ENCODE measurements at places on chromosomes 11 and 22.

DNA sequence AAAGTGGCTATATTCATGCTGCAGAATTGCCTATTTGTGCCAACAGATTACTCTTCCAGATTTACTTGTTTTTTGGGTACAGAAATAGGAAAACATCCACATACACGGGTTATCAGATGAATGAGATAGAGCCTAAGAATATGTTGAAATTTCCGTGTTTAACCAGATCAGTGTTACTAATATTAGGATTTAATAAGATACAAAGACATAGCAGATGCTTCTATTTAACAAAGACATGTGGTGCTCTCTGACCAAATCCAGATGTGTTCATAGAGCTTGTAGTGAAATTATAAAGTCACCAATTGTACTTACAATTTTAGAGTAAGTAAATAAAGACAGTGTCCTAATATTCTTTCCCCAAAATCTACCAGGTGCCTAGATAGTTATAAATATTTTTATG lies 208.0 kb downstream of the CASP12 start:
- DNase-seq: no peak

DNA sequence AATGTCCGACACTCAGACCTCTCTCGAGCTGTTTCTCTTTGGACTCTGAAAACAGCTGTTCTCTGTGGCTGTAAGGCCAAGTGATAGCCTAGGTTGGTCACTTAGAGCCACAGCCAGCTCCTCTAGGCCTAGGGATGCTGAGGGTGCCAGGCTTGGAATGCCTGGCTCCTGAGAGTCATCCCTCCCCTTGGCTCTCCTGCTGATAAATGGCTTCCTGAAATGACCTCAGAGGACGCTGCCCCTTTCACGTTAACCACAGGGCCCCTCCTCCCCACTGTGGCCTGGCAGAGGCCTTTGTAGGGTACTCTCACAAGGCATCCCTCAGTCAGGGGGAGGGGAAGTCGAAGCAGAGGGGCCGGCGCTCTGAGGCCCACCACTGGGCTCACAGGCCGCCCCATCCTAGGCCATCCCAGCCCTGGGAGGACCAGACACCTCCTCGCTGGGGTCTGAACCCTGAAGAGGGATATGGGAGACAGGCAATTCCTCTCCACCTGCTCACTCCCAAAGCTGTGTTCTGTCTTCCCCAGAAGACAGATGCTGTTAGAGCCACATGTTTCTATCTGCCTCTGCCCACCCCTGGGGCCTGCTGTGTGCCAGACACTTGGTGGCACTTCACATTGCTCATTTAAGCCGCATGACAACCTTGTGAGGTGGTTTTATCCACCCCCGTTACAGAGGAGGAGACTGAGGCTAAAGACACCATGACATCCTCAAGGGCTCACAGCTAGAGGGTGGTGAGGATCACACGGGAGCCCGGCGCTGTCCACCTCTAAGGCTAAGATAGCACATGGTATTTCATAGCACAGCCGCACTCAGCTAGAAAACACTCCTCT lies 50.9 kb downstream of the ARFGAP3 start:
- no peak for DNase-seq

DNA sequence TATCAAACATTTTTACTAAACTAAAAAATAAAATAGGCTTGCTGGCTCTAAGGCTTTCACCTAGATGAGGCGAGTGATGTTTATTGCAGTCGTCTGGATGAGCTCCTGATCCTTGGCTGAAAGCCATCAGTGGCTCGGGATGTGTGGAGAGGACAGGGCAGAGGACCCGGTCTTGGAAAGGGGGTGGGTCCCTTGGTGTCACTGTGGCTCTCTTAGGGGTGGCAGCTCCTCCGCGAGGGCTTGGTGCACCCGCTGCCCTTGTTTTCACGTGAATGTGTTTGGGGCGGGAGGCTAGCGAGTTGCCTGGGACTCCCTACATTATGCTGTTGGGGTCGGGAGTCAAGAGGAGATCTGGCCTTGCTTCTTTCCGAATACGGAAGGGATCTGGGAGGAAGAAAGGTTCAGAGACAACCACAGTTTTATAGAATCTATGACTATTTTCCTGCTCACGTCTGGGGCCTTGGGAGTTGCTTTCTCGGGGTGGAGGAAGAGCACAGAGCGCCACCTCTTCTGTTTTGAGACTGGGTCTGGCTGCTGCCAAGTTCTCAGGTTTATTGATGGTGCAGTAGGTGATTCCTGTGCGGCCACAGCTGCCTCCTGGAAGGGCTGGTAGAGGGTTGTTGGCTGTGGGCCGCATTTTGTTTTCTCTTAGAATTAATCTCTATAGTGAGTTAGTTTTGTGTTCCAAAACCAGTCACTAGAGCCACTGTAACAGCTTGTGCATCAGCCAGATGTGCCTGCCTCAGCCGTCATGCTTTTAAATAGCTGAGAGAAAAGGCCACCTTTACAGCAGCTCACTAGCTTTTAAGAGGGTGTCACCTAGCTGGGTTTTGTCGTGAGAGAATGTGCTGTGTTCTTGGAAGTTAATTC lies 12.8 kb downstream of the TBC1D22A start:
- DNase-seq: no peak

DNA sequence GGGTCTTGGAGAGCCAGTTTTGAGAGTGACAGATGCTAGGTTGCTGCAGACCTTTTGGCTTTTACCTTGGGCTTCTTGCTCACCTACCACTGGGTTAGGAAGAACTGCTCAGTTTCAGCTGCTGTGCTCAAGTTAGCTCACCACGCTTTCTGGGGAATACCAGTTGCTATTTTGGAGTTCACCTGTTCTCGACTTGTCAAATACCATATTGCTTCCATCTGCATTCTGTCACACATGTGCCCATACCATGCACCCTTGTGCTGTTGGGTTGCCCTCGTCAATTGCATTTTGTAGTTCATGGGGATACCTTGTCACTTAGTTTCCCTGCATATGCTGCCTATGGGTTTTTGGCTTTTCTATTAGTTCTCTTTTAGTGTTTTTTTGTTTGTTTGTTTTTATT lies 23.0 kb upstream of the BARX2 start:
- DNase-seq: no peak

DNA sequence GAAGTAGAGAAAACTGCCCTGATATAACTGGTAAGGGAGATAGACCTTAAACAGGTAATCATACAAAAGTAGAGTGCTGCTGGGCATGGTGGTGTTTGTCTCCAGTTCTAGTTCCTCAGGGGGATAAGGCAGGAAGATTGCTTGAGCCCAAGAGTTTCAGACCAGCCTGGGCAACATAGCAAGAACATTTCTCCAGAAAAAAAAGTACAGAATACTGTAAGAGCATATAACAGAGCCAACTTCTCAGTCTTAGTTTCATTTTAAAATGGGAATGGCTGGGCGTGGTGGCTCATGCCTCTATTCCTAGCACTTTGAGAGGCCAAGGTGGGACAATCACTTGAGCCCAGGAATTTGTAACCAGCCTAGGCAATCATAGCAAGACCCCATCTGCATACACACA lies 4.5 kb upstream of the RHOG start:
- DNase-seq: no peak

DNA sequence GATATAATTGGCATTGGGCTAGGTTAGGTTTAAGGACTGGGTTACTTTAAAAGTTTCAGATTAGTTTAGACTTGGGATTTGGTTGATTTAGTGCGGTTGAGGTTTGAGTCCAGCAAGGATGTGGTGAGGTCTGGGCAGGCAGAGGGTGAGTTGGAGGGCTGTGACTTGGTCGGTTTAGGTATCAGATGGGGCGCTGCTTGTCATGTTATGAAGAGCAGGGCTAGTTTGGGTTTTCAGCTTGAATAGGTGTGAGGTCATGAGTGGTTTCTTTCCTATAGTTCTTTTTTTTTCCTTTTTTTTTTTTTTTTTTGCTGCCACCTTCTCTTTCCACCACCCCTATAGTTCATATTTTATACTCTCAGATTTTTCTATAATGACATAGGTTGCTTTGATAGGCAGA lies 4.8 kb downstream of the CLCF1 start:
- no peak for DNase-seq

DNA sequence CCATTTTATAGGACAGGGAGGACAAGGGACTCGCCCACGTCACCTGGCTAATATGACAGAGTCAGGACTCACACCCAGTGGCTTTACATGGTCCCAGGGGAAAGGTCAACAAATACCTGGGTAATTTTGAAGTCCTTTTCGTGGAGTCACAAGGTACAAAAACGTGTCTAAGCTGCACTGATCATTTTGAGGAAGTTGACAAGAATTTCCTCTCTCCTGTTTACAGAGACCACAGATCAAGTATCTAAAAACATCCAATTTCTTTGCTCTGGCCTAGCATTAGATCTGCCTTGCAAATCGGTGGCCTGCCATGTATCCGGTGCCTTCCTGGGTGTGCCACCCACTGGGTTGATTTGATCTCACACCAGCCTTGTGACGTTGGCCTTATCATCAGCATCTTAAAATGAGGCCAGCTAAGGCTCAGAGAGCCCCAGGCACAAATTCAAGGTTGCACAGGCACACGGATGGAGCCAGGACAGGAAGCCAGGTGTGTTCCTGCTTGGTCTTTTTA lies 17.6 kb downstream of the GDPD5 start:
- DNase-seq: no peak

DNA sequence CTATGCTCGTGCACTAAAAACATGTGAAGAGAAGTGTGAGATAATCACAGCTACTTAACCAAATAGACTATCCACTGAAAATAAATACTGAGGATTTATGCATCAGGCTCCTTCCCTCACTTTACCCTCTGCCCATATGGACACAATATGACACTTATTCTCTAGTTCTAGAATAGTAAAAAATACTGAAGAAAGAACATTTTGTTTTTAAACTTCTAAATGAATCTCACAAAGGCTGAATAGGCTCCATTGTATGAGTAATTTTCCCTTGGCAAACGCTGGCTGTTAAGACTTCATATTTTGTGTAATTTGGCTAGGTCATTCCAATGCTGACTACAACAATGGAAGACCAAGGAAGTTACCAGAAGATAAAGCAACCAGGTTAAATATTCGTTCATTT lies 9.9 kb downstream of the HPS5 start:
- DNase-seq: no peak

DNA sequence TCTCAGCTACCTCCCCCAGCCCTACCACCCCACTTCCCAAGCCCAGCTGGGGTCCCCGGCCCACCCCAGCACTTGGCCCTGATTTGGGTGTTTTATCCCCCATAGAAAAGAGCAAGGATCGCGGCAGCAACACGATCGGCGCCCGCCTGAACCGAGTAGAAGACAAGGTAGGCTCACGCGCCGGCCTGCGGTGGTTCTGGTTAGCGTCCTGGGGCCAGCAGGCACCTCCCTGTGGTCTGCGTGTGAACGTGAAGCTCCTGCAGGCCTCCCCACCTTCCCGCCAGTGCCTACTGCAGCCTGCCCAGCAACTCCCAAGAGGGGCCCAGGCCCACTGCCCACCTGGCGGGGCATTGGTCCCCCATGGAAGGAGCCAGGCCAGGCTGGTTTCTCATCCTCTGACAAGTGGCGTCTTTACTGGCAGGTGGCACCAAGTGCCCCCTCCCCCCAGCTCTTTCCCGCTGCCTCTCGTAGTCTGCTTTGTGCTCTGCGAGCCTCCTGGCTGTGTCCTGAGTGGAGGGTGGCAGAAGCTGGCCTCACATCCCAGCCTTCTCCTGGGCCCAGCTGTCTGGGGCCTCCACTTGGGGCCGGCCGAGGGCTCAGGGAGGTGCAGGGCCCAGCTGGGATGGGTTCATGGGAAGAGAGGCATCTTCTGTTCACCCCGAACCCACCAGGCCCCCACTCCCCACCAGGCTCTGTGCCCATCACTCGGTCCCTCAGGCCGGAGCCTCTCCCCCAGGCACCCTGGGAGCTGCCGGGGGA lies 78.3 kb upstream of the KCNQ1OT1 start:
- DNase-seq: peak; percentile 10

DNA sequence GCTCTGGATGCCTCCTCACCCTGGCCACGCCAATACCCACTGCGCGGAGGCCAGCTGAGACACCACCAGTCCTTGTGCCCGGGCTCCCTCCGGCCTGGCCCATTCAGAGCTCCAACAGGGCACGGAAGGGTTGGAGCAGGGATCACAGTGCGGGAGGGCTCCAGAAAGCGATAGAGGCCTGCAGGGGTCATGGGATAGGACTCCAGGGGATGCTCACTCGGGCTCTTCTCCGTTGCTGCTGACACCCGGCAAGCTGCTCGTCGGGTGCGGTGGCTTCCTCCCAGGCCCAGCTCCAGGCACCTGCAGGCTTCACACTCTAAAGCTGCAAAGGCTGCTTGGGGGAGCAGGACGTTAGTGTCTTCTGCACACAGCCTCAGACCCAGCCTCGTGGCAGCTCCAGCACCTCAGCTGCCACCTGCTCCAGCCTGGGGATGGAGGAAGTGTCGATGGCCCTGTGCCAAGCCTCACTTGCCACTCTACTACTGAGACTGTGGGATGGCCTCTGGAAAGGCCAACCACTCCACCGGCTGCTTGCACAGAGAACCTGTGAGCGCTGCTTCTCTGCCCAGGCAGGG lies 10.6 kb downstream of the WNT7B start:
- peak; percentile 27 for DNase-seq

- DNase-seq: no peak
Measured at GRCh38 chr11:18706330-18707243, 8.0 kb downstream of the TMEM86A start.

- no peak for DNase-seq
Measured at GRCh38 chr11:70677232-70677916, 279.0 kb downstream of the CTTN start.

GRCh38 chr11:123543797-123544196 lies 110.6 kb downstream of the SCN3B start:
- no peak for DNase-seq

DNA sequence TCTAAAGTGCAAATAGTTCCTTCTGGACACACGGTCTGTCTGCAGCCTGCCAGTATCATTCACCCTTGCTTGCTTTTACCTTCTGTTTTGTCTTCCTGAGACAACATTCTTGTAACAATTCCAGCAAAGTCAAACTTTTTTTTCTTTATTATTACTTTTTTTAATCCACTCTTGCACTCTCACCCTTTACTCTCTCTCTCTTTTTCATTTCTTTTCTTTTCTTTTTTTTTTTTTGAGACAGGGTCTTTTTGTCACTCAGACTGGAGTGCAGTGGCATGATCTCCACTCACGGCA lies 53.7 kb downstream of the MCHR1 start:
- DNase-seq: no peak

DNA sequence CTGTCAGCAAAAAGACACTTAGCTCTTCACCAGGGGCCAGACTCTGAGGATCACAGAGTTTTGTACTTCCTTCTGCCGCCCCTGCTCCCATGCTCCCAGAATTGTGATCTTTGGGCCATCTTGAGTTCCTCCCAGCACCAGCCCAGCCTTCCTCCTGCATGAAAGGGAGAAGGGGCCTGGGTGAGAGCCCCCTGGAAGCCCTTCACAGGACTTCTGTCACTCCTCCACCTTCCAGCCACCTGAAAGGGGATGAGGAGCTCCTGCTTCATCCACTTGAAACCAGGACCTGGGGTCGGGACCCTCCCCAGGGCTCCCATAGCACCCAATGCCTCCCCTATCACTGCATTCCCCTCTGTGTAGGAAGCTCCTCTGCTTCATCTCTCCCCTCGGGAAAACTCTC lies 174.2 kb downstream of the BUD13 start:
- no peak for DNase-seq

DNA sequence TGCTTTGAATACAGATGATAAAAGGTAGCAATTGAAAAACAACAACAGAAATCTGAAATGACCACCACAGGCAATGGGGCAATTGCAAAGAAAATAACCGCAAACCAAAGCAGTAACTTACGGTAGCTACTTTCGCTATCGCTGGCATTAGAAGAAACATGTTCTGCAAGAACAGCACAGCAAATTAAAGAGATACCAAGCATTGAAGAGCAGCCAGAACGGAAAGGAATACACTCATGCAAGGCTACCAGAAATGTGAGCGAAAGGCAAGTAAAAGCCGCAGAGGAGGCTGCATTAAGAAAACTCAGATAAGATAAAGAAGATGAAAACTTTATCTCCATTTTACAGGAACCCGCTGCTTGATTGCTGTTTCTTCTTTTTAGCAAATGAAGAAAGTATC lies 194.1 kb upstream of the CCDC90B start:
- no peak for DNase-seq

- no peak for DNase-seq
Measured at GRCh38 chr22:39240831-39241793, 3.7 kb downstream of the PDGFB start.

Data from NCI-H1417 treated with DMSO at 0.1 percent for 48 hours (cell line).